ENCODE measurements at places on chromosomes 7 and 10.

GRCh38 chr7:117186218-117187010 is 136.4 kb downstream of the WNT2 start:
- DNase-seq = no peak

GRCh38 chr7:28755255-28755654 is 202.9 kb downstream of the TRIL start:
- DNase-seq = no peak

DNA sequence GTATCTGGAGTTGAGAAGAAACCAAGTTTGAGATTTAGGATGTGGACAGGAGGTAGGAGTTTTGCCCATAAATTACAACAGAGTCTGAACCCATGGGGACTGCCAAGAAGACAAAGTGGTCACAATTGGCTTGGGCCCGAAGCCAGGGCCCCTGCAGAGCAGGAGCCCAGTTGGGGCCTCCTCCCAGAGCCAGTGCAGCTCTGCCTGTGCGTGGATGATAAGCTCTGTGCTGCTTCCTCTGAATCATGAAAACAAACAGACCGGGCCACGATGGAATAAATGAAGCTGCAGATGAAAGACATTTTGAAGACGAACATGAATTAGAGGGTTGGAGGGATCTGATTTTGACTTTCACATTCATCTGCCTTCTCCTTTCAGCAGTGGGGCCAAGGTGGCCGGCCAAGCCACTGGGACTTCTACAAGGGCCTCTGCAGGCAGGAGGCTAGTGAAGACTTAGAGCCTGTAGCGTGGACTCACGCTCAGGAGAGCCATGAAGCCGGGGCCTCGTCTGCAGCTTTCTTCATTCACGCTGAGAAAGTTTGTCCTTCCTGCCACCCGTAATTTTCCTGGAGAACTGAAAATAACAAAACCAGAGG is 156.8 kb upstream of the LYZL1 start:
- DNase-seq = no peak

DNA sequence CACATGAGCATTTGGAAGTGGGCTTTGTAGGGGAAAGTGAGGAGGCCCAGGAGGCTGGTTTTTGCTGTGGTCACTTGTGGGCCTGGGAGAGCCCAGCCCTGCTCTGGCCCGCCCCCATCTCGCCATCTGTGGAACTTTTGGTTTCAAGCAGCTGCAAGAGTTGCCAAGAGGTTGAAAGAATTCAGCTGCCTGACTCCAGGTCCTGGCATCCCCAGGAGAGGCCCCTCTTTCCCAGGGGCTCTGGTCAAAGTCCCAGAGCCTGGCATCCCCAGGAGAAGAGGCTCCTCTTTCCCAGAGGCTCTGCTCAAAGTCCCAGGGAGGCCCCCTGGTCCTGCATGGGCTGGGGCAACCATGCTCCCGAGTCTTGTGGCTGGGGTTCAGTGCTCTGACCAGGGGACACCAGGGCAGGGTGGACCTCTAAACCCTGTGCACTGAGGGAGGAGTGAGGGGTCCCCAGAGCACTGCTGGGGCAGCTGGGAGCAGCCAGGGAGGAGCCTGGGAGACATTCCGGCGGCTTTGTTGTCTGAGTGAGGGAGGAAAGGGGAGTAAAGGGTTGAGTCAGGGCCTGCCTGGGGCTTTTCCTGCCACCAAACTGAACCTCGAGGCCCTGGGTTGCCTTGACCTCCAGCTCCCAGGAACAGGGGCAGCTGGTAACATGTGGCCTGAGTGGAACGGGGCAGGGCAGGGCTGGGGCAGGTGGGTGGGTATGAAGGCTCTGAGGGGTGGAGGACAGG is 27.7 kb upstream of the CSGALNACT2 start:
- no peak for DNase-seq

DNA sequence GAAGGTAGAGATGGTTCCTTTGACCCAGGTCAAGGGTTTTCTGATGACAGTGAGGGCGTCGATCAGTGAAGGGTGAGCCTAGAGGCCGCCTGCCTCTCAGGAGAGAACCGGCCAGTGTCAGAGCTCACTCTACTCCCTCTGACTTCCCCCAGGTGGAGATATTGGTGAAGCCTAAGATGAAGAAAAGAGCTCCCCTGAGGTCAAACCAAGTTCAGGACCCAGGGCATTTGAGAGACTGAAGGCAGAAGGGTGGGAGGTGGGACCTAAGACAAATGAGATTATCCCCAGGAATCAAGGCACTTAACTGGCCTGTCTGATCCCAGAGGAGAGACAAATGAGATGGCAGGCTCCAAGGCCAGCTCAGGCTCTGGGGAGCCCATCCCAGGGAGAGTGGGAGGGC is 104.7 kb downstream of the CDH23 start:
- no peak for DNase-seq

GRCh38 chr7:115033917-115034459 is 112.1 kb downstream of the MDFIC start:
- no peak for DNase-seq

DNA sequence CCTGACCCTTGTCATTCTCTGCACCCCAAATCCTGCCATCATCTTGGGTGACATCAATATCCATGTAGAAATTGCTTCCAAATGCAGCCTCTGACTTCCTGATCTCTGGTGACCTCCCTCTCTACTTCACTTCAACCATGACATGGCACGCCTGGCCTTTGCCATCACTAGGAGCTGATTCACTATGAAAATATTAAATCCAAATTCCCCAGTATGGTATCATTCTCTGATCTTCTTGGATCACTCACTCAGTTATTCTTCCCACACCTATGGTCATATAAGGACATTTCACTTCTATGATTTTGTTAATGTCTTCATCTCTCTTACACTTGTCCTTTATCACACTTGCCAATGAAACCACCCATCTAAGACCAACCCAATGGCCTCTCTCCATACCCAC is 73.7 kb upstream of the ODAD2 start:
- no peak for DNase-seq

- DNase-seq = no peak
These were observed 12.0 kb downstream of the LSM8 start for GRCh38 chr7:118195837-118196474.

DNA sequence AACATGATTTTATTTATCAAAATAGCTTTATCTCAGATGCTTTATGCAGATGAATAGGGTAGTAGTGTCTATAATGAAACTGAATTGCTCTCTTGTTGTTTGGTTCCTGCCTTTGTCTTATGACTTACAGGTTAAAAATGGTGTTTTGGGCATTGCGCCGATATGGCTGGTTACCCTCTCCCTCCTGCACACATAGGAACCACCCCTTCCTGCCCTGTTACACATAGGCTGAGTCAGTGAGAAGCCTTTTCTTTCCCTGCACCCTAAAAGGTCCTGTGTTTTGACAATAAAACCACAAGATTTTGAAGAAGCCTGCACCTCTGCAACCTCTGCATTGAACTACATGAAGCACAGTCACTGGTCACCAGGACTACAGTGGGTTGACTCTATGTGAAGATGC is 655.8 kb upstream of the ANKRD30A start:
- DNase-seq = no peak

DNA sequence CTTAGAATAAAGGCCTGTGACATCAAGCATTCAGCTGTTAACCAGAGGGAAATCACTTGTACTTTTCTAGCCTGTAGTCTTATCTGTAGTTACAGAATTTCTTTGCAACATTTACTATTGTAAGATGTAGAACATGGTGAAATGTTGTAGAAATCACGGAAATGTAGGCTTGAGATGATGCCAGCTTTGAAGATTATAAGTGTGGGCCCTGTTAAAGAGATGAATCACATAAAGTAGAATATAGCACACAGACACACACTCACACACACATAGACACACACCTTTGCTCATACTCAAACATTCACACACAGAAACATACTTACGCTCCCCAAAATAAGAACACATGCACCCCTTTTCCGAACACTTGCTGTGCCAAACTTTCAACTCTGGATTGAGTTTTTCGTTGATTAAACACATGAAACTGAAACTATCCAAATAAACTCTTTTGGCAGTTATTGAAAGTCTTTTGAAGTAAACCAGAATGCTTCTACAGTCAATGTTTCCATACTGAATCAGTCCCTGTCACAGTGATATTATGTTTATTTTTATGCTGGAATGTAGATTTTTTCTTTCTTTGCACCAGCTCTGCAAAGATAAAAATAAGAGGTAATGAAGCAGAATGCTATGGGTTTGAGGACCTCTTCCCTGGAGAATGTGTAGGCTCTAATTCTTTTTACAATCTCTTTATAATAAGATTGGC is 230.3 kb upstream of the MEOX2 start:
- DNase-seq = no peak

GRCh38 chr10:109974504-109975191 is 33.1 kb upstream of the ADD3 start:
- DNase-seq = no peak

- no peak for DNase-seq
These were observed 51.4 kb upstream of the AOAH start for GRCh38 chr7:36775676-36776075.

DNA sequence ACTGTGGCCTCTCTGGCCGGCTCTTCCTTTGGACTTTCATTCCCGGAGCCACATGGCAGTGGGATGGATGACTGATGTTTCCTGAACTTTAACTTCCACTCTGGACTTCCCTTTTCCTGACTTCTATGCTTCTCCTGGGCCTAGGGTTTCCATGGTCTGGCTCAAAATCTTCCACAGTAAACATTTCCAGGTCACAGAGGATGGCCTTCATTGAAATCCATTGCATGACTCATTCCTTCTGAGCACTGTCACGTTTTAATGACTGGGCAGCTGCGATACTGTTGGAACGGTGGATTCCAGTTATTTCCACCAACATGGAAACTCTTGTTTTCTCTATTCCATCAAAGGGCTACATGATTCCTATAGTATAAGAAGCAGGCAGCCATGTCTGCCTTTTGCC is 24.4 kb upstream of the ZNF273 start:
- no peak for DNase-seq

DNA sequence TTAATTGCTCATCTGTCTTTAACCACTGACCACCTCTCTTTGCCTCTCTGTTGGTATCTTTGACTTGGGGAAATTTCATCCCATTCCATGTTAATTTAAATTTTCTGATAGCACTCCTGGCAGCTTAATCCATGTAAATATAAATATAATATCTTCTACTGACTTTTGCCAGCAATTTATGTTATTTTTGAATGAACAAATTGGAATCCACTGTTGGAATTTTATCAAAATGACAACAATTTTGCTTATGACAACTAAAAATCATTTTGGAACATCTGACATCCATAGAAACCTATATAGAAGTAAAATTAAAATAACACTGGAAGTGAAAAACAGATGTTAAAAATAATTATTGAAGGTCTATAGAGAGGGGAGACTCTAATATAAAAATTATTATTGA is 176.5 kb upstream of the AKR1E2 start:
- no peak for DNase-seq

GRCh38 chr10:126166797-126167196 is 221.5 kb downstream of the ADAM12 start:
- no peak for DNase-seq

DNA sequence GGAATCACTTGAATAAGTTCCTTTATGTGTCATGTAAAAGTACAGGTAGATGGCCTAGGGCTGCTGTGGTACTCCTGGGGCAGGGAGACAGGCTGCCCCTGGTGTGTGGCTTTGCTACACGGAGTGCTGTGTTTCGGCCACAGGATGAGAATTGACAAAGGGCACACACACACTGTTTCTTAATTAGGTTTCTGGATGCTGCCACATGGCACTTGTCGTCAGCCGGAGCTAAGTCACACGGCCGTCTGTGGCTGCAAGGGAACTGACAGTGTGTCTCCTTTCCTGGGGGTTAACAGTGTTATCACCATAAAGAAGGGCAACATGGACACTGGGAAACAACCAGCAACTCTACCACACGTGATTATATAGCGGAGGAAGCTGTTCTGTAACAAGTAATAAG is 55.7 kb upstream of the CREB5 start:
- DNase-seq = no peak

DNA sequence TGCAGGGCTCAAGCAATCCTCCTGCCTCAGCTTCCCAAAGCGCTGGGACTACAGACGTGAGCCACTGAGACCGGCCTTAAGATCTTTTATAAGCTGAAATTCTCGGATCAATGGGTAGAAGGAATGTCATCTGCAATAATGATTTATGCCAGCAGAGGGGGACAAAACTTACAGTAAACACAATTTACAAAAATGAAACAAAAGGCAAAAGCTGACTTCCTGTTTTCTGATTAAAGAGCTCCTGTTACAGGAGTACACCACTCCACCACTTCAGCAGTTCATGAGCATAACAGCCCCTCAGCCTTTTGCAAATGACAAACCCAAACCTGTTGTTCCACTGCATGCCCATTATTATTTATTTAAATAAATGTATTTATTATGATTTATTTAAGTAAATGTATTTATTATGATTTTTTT is 88.5 kb upstream of the ATP6V0A4 start:
- no peak for DNase-seq

DNA sequence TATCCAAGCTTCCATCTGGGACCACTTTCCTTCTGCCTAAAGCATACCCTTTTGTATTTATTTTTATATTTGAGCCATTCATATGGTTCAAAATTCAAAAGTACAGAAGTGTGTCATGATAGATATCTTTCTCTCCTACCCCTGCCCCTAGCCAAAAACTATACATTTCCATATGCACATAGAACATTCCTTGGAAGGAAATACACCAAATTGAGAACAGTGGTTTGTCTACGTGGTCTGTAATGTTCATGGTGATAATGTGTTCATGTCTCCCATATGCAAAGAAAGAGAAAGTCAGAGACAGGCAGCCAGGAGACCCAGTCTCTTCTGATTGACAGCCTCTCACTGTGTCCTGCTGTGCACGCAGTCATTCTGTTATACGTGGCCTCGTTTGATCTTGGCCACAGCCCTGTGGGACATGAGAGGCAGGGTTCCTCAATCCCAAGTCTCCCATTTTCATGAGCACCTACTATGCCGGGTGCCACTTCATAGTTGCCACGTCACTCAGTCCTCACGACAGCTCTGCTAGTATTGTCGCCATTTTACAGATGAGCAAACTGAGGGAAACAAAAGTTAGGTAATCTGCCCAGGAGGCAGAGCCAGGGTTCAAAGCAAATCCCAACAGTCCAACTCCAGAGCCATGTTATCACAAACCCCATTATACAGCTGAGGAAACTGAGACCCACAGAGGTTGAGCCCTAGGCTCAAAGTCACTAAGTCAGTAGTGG is 8.0 kb upstream of the CDH23 start:
- DNase-seq = no peak

GRCh38 chr7:77838929-77839491 is 40.4 kb downstream of the PHTF2 start:
- DNase-seq = no peak

- DNase-seq = no peak
These were observed 273.6 kb downstream of the PLXDC2 start for GRCh38 chr10:20089879-20090278.

DNA sequence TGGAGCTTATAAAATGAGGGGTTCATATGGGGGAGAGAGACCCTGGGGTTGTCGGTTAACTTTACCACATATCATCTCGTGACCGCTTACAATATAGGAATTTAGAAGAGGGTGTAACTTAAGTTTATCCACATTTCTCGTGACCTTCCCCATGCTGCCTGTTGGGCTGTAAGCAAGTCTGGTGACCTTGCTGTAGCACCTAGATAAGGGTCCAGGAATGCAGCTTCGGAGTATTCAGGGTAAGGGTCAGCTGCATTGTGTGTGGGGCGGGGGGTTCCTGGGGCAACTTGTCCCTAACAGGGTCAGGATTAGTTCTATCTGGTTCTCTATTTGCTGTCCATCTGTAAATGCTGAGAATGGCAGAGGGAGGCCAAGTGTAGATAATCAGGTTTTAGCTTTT is 1.3 kb upstream of the CHST3 start:
- no peak for DNase-seq

- no peak for DNase-seq
These were observed 37.0 kb downstream of the GPR22 start for GRCh38 chr7:107506674-107507339.

- DNase-seq = no peak
These were observed 45.7 kb downstream of the SEM1 start for GRCh38 chr7:96663871-96664445.

All from esophagus squamous epithelium (tissue), 5 donors.